ENCODE measurements at places on chromosomes 6 and 20. TPM values are rescaled to one million over a fixed set of nuclear protein-coding genes. Genes with fewer than 3 reads are reported as not detected.

BLOC1S5 gene
- 8.7 TPM for total RNA-seq

TRIM10 gene
- not detected for total RNA-seq

SIGLEC1 gene
- total RNA-seq, result not detected

RAMACL gene
- 0.05 TPM for total RNA-seq

COL9A1 gene
- not detected for total RNA-seq

MANEA gene
- 4.4 TPM for total RNA-seq

HEY2 gene
- 0.78 TPM for total RNA-seq

LAMP5 gene
- not detected for total RNA-seq

BNIP5 gene
- not detected for total RNA-seq

YTHDF1 gene
- total RNA-seq, result 25.4 TPM

TAF11 gene
- 26.4 TPM for total RNA-seq

ADGB gene
- not detected for total RNA-seq

LRRC1 gene
- 16.4 TPM for total RNA-seq

XKR7 gene
- total RNA-seq, result not detected

PRDM13 gene
- not detected for total RNA-seq

SUN5 gene
- total RNA-seq, result not detected

CCDC170 gene
- total RNA-seq, result 0.07 TPM

GRM1 gene
- 0.65 TPM for total RNA-seq

SLC17A3 gene
- total RNA-seq, result not detected

GSTA3 gene
- not detected for total RNA-seq

MAPK13 gene
- 80.4 TPM for total RNA-seq

GRM4 gene
- 0.07 TPM for total RNA-seq

ETV7 gene
- total RNA-seq, result 0.51 TPM

SYNJ2 gene
- 5.3 TPM for total RNA-seq

STX16 gene
- total RNA-seq, result 21.9 TPM

CENPB gene
- 82.2 TPM for total RNA-seq

ZNF334 gene
- total RNA-seq, result 2.0 TPM

KCNK16 gene
- total RNA-seq, result not detected

COL12A1 gene
- 29.8 TPM for total RNA-seq

MRAP2 gene
- 0.46 TPM for total RNA-seq

PTK6 gene
- 0.70 TPM for total RNA-seq

LY6G6D gene
- total RNA-seq, result not detected

SPAG4 gene
- total RNA-seq, result 1.5 TPM

POPDC3 gene
- 3.3 TPM for total RNA-seq

CUL7 gene
- total RNA-seq, result 15.2 TPM

TBC1D7 gene
- 24.9 TPM for total RNA-seq

PDYN gene
- not detected for total RNA-seq

CST4 gene
- total RNA-seq, result not detected

ZNF217 gene
- 17.8 TPM for total RNA-seq

KIF13A gene
- 39.0 TPM for total RNA-seq

RSPH9 gene
- total RNA-seq, result 0.23 TPM

POM121L2 gene
- total RNA-seq, result not detected

RTN4IP1 gene
- total RNA-seq, result 9.5 TPM

AAR2 gene
- 25.6 TPM for total RNA-seq

SAPCD1 gene
- total RNA-seq, result 0.63 TPM

FOXA2 gene
- total RNA-seq, result 20.8 TPM

ATF6B gene
- 20.4 TPM for total RNA-seq

B3GAT2 gene
- total RNA-seq, result not detected

GNRH2 gene
- total RNA-seq, result not detected

SDHAF4 gene
- total RNA-seq, result 6.7 TPM

SLPI gene
- total RNA-seq, result 502 TPM

EFCAB8 gene
- total RNA-seq, result not detected

MICB gene
- 9.3 TPM for total RNA-seq

ANKEF1 gene
- total RNA-seq, result 9.0 TPM

DAAM2 gene
- 1.9 TPM for total RNA-seq
